ENCODE measurements at places on chromosomes 1 and 21. TPM values are rescaled to one million over a fixed set of nuclear protein-coding genes. Genes with fewer than 3 reads are reported as not detected.

Gene OR2T29
- not detected for total RNA-seq

Gene RGS13
- not detected for total RNA-seq

Gene CFAP141
- total RNA-seq: not detected

Gene TCHH
- under 0.01 TPM for total RNA-seq

Gene FASLG
- total RNA-seq: not detected

Gene GMEB1
- total RNA-seq: 9.1 TPM

Gene EXO1
- total RNA-seq: 12.5 TPM

Gene TAS1R1
- total RNA-seq: under 0.01 TPM

Gene MOV10
- total RNA-seq: 56.7 TPM

Gene OR2T33
- not detected for total RNA-seq

Gene BLACAT1
- total RNA-seq: not detected

Gene S100A2
- total RNA-seq: 2.2 TPM

Gene OPRD1
- not detected for total RNA-seq

Gene CRABP2
- total RNA-seq: 39.0 TPM

Gene FAM131C
- not detected for total RNA-seq

All from fibroblast of villous mesenchyme (primary cell).